Effector memory CD4-positive, alpha-beta T cell (primary cell): ENCODE measurements at places on chromosomes 7 and 10.

DNA sequence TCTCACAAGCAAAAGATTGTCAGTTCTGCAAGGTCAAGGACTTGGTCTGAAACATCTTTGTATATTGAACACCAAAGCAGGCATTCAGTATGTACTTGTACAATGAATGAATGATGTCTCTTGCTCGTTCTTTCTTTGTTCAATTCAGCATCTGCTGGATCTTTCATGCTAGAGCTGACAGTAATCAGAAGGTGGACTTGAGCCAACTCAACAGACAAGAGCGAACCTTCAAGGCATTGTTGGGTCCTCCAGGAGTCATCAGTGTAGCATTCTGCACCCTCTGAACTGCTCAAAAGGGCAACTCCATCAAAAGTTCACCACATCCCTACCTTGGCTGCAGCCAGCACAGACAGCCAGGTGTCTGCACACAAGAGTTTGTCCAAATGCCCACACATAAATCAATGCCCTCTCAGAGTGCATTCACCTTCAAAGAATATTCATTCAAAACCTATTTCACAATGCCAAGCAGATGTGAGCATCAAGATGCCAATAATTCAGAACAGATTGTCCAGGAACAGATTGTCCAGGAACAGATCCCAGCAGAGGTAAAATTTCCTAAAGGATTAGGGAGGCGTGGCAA lies 386.7 kb downstream of the CALN1 start:
- DNase-seq = no peak

DNA sequence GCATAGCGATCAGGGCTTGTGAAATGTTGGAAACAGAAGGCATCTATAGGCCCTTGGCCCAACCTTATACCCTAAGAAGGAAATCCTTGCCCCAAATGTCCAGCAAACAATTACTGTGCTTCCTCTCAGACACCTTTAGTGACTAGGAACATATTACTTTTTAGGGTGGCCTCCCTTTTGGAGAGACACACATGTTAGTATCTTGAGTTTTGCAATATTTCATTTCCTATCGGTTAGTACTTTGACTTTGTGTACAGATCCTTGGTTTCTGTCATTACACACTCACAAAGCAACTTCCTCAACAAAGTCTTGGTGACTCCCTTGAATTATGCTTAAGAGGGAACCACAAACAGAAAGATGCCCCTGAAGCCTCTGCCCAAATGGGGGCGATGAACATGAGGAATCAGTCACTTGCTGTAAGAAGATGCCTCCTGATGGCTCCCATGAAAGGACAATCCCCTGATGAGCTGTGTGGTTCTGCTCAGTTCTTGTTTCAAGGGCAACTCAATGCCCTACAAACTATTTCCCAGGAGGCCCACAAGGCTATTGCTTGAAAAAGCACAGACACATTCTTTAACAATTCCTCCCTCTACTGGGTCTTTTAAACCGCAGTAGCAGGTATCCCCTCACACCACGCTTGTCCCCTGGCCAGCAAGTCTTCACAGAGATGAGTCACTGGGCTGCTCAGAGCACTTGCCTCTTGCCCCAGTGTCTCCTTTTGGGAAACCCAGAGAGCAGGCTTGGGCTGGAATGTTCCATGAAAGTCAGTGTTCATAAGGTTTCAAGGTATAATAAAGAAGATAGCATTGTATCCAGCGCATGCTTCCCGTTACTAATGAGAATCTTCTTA lies 196.2 kb downstream of the FANK1 start:
- no peak for DNase-seq

DNA sequence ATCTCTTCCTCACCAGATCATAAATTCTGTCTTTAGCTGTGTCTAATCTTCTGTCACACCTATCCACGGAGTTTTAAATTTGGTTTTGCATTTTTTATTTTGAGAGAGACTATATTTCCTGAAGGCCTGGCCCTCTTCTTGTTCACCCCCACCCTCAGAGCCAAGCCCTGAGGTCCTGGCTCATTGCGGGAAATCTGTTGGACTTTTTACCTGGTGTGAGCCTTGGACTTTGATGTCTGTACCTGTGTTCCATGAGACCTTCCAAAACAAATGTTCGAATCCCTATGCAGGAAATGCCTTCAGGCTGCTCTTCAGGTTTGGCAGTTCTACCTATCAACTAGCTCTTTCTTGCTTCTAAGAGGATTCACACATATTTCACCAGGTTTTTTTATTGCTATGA lies 175.2 kb upstream of the GRB10 start:
- no peak for DNase-seq

DNA sequence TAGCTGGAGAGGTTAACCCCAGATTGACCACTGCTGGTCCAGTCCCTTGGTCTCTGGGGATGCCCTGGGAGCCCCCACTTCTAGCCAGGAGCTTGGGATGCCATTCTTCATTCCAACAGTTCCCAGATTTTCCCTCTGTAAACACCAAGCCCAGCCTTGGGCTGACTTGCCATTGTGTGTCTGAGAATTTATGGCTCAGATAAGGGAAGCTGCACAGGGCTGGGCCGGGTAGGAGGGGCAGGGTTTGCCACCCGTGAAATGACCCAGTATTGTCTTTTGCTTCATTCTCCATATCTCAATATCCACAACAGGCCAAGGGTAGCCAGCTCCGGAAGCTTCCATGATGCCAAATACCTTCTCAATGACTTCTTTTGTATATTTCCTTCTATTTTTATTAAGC lies 32.1 kb downstream of the AFAP1L2 start:
- DNase-seq = no peak

GRCh38 chr10:118911363-118911762 lies 118.2 kb upstream of the NANOS1 start:
- DNase-seq = no peak
